Stimulated activated CD8-positive, alpha-beta memory T cell treated with anti-CD3 and anti-CD28 coated beads, Interleukin-7, amount 100 ng/mL, for 24 hours (primary cell): ENCODE measurements at places on chromosomes 13 and 19.

DNA sequence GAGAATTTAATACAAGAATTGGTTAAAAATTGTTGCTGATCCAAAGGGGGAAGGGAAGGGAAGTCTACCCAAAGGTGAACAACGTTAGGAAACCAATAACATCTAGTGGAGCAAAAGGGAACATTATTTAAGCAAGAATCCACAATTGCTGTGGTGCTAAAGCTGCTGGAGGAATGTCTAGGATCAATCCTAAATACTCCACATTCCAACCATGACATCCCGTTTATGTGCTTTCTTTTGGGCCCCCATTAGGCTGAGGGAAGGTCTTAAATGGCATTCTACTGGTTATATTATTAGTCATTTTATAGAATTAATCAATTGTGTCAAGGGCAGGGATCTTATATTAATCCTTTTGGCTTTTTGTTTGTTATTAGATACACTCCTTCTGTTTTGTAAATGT is 39.9 kb upstream of the VWA8 start:
- no peak for DNase-seq

DNA sequence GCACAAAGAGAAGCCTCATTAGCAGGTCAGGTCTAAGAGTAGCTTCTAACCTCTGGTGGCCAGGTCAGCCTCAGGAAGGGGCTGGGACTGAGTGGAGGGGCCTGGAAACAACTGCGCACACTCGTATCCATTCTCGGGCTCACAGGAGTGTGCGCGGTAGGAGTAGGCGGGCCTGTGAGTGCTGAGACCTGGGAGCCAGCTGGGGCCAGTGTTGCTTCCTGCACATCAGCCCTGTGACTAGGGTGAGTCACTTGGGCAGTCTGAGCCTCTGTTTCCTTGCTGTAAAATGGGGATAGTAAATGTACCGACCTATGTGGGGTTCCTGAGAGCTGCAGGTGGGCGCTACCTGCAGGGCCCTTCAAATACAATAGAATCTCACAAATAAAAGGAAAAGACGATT is 26.9 kb downstream of the SIN3B start:
- DNase-seq = no peak

GRCh38 chr13:98220271-98220791 is 43.3 kb upstream of the RNF113B start:
- DNase-seq = no peak

DNA sequence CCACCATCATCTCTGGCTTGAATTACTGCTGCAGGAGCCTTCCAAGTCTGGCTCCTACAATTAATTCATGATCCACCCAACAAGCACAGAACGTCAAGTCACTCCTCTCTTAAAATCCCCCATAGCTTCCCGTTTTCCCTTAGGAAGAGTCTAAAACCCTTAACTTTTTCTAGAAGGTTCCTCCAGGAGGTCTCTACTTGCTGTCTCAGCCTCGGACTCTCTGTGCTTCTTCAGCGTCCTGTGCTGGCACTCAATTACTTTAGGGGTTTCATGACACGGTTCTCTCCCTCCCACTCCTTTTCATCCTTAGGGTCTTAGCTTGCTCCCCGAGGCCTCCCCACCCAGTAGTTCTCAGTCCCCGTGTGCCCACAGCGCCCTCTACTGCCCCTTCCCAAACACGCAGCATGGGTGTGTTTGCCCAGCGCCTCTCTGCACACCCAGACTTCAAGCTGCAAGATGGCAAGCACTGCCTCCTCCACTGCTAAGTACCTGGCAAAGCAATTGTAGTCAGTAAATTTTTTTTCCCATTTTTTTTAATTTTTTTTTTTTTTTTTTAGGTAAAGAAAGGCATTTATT is 25.8 kb upstream of the MAP3K10 start:
- DNase-seq = peak; percentile 44

DNA sequence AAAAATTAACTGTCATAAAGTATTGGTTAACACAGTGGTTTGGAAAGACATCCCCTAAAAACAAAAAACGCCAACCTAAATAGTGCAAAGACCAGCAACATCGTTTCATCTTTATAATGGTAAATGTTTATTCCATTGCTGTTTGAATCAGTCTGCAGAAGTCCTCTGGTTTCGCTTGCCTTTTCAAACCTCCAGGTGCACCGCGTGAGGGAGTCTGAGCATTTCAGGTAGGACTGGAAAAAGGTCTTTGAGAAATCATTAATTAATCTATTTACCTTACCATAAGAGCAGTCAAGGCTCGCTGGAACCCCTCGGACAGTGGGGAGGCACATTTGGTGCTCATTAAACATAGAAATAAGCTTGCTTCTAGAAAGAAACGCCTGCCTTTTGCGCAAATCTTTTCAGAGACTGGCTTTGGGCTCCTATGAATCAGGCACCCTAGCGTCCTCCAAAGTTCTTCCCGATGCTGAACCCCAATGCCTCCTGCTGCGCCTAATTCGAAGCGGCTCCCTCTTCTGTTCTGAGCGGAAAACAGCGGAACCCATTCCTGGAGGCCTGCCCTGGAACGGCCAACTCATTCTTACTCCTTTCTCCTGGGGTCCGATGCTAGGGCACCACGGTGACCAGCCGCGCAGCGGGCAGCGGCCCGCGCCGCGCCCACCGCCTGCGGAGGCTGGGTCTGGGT is 951 bp upstream of the MTUS2 start:
- DNase-seq = no peak

- DNase-seq = no peak
These were observed 32.2 kb downstream of the SLAIN1 start for GRCh38 chr13:77729502-77730221.
